LoVo (cell line): ENCODE measurements at places on chromosomes 5 and 9.
A peak's percentile ranks its signal among the peaks of the same experiment; 100 is the strongest.

GRCh38 chr9:79012561-79012960 is 559.2 kb upstream of the TLE4 start:
- peak; percentile 20 for DNase-seq

DNA sequence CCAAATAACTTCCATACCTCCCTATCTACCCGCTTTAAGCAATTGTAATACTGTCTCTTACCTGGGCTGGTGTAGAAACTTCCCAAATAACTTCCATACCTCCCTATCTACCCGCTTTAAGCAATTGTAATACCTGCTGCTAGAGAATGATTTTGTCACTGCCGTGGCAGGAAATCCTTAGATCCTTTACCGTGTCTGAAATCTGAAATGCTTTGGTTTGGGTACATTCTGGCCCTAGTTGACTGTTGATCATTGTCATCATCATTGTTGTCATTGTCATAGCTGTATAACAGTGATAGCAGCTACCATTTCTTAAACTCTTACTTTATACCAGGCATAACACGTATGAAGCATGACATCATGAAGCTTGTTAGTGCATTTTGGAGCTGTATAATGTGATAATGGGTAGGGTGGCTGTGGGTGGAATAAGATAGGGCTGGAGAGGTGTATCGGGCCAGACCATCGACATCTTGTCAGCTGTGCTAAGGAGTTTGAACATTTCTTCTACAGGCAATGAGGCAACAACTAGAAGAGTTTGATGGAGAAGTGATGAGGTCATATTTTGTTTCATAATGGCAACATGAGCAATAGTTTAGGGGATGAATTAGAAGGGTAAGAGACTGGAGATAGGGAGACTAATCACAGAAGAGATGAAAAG is 15.7 kb downstream of the PIP5K1B start:
- DNase-seq = no peak

GRCh38 chr9:78035383-78035993 is 3.9 kb upstream of the GNAQ start:
- peak; percentile 78 for DNase-seq

- DNase-seq = no peak
Measured at GRCh38 chr5:15203376-15203775, 296.6 kb upstream of the FBXL7 start.

DNA sequence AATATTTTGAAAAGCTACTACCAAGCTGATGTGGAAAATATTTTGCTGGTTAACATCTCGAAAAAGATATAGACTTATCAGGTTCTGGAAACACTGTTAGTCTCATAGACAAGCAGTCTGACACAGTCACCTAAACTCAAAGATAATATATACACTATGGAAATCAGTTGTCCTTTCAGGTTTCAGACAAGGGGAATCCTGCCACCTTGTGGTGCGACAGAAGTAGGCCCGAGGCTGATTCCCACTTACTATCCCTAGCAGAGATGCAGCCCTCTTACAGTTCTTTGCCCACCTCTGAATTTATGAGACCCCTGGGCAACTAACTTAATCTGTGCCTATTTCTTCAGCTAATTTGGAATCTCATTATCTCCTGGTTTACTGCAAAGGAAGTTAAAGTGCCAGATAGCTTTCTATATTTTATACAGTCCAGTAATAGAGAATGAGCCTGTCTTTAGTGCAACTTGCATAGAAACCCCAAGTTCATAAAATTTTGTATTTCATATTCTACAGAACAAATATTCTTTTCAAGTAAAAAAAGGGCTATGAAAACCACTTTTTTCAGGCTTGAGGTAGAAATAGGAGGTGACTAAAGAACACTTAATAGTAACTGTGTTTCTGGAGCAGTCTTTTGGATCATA is 16.9 kb downstream of the RAD1 start:
- DNase-seq = peak; percentile 80

DNA sequence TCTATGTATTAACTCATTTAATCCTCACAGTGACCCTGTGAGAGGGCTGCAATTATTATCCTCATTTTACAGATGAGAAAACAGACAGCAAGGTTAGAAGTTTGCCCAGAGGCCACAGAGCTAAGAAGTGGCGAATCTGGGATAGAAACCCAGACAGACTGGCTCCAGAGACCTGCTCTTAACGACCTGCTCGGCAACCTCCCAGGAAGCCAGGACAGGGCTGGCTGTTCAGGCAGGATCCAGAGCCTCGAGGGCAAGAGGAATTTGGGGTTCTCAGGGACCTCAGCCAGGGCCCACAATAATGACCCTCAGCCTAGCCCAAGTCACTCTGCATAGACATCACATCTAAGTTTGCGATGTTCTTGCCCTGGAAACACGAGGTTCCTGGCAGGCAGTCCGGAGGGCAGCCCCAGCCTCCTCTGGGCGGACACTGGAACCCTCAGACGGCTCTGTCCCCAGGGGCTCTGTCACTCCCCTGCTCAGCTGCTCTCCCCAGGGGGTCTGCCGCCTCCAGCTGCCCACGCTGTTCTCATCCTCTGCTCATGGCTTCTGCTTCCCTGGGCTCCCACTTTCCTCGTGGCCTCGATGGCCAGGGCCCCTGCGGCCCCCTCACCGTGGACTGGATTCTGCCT is 138.5 kb upstream of the ERCC6L2 start:
- DNase-seq = no peak

DNA sequence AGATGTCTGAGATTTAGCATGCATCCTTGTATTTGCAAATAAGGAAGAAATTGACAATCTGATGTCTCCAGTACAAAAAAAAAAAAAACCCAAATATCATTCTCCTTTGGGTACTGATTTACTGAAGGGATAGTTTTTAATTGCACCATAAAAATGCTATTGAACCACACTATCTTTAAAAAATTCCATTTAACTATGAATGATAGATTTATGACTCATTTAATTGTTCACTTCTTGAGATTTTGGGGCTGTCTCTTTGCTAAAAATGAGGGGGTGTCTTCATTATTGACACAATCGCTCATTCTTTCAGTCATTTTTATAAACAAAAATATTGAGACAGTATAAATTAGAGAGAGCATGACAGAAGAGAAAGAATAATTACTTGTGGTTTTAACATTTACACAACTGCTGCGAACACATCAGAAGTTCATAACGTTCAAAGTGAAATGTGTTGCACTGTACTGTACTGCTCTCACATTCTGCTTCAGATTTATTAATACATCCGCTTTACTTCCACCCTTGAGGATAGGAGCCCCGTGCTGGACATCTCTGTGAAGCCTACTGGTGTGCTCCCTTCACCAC is 142.3 kb downstream of the MEF2C start:
- DNase-seq = no peak

- no peak for DNase-seq
Measured at GRCh38 chr5:14089198-14089597, 53.9 kb upstream of the TRIO start.

DNA sequence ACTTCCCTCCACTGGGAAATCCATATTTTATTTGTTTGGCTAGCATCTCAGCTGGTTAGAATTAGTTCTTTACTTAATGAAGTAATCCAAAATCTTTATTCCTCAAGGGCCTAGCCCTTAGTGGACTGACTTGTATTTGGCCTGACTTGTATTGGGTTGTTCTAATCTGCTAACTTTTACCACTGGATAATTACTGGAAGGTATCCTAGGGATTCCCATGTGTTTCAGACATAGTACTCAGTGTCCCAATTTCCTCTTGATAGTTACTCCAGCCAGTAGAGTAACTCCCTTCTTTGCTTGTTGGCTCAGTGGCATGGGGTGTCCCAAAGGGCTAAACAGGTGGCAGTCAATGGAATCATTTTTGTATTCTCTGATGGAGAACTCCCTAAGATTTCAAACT is 156.0 kb downstream of the DCP2 start:
- DNase-seq = no peak

GRCh38 chr5:40355181-40355580 is 324.5 kb upstream of the PTGER4 start:
- DNase-seq = no peak

- no peak for DNase-seq
Measured at GRCh38 chr9:125240649-125240999, 519 bp downstream of the HSPA5 start.
